CD14-positive monocyte (primary cell): ENCODE measurements at places on chromosomes 2 and 18. TPM values are rescaled to one million over a fixed set of nuclear protein-coding genes. Genes with fewer than 3 reads are reported as not detected.

CYBRD1 gene
- polyA plus RNA-seq = 47.3 TPM

GRCh38 chr2:75432761-75433361, 127.9 kb downstream of the EVA1A start:
- no peak for DNase-seq

DNA sequence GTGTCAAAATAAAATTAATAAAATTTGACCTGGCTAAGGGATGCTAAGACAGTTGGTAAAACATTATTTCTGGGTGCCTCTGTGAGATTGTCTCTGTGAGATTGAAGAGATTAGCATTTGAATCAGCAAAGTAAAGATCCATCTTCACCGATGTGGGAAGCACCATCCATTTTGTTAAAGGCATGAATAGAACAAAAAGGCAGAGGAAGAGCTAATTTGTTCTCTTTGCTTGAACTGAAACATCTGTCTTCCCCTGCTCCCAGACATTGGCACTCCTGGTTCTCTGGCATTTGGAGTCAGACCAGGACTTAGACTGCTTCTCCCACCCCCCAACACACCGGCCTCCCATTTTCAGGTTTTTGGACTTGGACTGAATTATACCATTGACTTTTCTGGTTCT, 603.8 kb upstream of the LINC00305 start:
- no peak for DNase-seq

- no peak for DNase-seq
Measured at GRCh38 chr2:182933629-182934028, 67.2 kb upstream of the FRZB start.

DNA sequence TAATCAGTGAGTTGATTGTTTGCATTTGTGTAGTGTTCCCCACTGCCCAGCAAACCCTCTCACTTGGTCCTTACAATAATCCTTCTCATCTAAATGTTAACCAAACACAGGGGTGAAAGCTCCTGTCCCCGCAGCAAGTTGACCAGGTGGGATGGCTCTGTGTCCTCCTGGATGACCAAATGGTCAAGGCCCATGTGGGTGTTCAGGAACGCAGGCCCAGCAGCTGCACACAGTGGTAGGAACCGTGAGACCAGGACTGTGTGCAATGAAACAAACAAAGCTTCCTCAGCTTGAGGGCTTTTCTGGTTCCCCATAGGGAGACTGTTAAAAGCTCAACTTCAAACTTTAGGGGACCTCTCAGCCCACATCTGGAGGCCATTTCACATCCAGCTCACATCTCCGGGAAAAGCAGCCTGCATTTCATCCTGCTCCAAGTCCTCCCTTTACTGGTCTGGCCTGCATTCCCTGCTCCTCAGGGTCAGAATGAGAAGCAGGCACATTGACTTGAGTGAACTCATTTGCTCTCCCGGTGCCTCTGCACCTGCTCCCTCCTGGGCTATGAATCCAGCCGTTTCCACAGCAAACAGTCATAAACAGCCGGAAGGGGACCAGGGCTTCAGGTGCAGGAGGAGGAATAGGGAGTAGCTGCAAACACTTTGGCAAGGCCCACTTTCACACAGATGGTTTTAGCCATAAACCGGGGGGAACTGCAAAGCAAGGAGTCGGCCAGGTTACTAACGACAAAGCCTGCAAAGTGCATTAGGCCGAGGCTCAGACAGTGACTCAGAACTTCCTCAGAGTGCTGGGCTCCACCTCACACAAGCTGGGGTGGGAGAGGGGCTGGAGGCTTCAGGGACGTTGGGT, 144.7 kb downstream of the CAPN13 start:
- no peak for DNase-seq

DNA sequence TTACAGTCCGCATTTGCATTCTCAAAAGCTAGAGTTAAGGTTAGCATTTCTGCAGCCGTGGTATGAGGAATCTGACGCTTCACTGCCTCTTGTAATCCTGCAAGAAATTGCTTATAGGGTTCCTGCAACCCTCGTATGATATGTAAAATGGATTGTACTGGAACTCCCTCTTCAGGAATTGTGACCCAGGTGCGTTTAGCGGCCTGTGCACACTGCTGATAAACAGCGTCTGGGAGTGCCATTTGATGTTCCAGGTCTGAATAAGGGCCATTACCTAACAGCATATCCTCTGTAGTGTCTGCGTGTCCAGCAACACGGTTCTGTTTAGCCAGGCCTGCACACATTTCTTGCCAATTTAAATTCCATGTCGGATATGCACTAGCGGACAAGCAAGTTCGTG, 42.5 kb downstream of the CXCR4 start:
- DNase-seq = no peak
